ENCODE measurements at places on chromosomes 12 and 14.

DNA sequence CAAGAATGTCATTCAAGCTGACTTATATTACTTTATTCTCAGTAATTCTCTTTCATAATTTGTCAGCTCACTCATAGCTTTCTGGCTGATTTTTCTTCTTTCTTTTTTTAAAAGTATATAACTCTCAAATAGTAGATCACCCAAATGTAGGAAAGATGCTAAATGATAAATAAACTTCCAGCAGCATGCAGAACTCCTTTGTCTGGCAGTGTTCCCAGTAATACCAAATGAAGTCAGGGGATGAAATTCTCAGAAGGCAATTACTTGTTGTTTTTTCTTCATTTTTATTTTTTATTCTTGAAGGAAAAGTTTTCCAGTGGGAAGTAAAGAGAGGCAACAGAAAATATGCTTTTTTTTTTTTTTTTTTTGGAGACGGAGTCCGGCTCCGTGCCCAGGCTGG is 133.3 kb upstream of the SLCO1C1 start:
- no peak for DNase-seq

- no peak for DNase-seq
Observed at GRCh38 chr12:16019136-16019535, 108.0 kb downstream of the DERA start.

DNA sequence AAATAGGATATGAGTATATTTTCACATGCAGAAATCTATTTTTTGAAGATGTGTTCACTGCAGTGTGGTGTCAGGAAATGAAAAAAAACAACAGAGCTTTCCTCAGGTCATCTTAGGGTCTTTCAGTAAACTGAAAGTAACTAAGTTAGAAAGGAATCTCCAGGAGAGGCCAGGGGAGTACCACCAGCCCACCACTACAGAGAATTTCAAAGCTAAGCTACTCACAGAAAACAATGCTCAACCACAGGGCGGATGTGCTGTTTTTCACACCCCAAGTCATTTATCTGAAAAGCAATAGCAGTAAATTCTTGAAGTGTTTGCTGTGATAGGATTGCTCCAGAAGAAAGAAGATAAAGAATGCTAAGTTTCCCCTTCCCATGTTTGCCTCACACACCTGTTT is 79.0 kb downstream of the IFNG start:
- DNase-seq: no peak

DNA sequence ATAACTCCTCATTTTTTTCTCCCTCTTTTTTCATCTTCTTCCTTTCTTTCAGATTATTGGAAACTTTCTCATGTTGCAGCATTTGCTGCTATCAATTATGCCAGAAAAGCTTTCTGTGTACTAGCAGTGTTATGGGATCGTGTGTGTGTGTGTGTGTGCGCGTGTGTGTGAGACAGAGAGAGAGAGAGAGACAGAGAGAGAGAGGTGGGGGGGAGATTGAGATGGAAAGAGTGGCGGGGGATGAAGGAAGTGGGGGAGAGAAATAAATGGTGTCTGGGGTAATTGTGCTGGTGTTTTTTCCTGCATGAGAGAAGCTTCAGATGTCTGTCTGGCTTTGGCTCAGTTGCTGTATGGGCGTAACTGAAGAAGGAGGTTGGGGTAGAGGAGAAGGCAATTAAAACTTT is 268.9 kb downstream of the RAD51B start:
- DNase-seq: no peak

GRCh38 chr12:79420146-79420618 is 270.6 kb downstream of the PAWR start:
- no peak for DNase-seq

DNA sequence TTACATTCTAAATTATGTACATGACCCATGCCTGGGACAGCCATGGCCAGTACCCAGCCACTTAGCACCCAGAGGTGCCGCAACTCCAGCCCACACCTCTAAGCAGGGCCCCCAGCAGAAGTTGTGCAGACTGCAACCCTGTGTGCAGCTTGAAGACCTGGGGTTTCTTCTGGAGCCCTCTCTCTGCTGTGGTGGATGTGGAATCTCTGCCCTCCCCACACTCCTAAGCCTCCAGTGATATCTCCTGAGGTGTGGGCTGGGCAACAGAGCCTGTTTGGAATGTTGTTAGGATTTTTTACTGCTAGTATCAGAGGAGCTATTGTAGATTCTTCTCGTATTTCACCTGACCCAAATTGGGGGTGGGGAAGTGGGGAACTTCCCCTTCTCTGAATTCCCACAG is 59.4 kb upstream of the TUNAR start:
- no peak for DNase-seq

DNA sequence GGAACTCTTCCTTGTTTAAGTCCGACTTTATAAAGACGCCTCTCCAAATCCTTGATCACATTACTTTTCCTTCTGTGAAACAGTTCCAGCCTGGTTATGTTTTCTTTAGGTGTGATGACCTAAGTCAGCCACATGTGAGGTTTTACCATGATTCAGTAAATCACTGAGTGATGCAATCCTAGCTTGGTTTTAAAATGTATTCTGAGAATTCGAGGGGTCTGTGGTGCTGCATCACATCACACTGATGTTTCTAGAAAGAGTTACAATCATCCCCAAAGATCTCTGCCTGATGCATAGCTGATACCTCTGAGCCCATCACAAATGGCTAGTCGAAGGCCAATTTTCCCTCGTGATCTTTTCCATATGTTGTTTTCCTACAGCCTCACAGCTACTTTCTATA is 152.7 kb downstream of the ANO2 start:
- no peak for DNase-seq

DNA sequence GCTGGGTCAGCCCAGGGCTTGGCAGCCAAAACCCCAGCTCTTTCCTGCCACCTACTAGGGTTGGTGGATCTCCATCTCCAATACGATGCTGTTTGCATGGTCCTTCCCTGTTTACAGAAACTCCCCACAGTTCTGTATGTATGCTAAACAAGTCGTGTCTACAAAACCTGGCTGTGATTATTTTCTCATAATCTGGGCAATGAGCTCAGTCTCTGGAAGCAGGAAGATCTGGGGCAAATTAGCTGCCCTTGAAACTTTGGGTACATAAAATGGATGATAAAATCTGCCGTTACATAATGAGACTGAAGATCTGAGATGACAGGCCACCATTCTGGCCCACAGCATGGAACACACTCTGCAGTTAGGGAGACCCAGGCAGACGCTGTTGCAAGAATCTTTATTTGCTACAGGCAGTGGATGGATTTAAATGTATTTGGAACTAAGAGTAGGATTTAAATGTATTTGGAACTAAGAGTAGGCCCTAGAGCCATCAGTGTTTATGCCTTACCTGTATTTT is 31.7 kb downstream of the ACADS start:
- DNase-seq: no peak

DNA sequence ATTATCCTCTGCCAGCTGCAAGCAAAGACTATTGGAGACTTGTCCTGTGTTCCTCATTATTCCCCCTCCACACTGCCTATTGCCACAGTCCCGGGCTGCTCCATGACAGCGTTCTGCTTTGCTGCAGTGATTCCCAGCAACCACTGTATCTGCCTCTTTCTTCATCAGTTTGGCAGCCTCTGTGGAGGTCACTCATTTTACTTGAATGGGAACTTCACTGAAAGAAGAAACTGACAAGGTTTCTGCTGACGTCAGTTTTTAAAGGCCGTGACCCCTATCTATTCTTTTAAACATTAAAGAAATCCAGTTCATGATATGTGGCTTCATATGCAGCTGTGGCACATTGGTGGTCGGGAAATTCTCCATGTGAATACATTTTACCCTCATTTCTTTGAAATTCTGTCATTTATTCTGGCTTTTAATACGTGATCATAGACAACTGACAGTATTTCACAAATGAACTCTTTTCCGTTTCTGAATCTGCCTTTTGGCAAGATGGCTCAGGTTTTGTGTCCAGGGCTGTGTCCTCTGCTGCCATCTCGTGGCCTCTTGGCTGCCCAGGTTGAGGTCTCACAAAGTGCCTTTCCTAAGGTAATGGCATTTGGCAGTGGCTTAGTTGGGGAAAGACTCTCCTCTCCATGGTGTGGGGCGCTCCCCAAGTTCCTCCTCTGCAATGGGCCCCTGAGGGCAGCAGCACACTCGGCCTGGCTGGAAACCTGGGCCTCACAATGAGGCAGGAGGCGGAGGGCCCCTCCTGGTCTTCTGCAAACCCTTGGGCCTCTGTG is 5.8 kb downstream of the TMEM253 start:
- DNase-seq: no peak
